Foreskin keratinocyte (primary cell): ENCODE measurements at places on chromosomes 6 and 20. TPM values are rescaled to one million over a fixed set of nuclear protein-coding genes. Genes with fewer than 3 reads are reported as not detected.

DNA sequence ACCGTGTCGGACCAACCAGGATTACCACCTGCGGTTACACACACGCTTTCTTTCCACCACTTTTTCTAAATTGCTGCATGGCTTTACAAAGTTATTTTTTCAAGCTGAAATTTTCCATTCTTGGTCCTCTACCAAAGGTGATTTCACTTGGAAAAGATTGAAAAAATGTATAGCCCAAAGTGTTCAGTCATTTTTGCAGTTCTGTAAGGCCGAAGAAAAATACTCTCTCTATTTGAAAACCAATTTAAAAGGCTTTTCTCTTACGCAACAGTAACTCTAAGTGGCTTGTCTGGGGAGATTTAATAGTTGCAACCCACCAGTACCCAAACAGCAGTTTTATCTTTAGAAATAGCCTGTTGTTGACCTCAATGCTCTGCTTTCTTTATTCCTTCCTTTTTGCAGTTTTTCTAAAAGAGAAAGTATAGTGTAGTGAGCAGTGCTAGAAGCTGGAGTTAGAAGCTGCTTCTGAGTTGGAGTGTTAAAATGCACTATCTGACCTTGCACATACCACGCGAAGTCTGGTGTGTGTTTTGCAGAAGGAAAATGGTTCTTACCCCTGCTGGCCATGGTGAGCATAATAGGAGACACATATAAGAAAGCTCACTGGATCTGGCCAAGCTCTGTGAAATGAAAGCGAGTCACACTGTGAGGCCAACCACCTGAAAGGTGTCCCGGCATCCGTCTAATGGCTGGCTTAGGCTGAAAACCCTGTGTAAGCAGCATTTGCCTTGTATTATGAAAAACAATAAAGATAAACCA is 271.6 kb upstream of the PRND start:
- peak; percentile 42 for DNase-seq

DNA sequence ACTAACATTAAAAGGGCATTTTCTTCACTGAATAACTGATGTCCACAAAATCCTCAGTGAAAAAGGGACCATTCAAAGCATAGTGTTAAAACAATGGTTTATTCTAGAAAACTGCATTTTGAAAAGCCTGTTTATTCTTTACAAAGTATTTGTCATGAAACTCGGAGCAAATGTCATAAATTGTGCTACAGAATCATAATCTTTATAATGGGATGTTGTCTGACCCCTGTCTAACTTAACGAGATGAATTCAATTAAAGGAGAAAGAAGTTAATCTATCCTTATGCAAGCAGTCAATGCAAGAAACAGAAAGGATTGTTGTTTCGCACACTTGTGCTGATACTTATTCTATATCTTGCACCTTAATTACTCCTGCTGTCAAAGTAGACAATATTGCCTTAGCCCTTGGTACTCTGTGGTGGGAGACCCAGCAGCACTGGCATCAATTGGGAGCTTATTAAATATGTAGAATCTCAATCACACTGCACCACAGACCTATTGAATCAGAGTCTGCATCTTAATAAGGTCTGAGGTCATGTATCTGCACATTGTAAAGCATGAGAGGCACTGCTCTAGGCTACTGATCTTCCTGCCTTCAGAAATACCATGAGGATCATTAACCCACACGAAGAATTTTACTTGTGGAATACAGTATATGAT is 708.3 kb downstream of the HDGFL1 start:
- no peak for DNase-seq

The PAX1 gene
- total RNA-seq, result not detected in 2 replicates

DNA sequence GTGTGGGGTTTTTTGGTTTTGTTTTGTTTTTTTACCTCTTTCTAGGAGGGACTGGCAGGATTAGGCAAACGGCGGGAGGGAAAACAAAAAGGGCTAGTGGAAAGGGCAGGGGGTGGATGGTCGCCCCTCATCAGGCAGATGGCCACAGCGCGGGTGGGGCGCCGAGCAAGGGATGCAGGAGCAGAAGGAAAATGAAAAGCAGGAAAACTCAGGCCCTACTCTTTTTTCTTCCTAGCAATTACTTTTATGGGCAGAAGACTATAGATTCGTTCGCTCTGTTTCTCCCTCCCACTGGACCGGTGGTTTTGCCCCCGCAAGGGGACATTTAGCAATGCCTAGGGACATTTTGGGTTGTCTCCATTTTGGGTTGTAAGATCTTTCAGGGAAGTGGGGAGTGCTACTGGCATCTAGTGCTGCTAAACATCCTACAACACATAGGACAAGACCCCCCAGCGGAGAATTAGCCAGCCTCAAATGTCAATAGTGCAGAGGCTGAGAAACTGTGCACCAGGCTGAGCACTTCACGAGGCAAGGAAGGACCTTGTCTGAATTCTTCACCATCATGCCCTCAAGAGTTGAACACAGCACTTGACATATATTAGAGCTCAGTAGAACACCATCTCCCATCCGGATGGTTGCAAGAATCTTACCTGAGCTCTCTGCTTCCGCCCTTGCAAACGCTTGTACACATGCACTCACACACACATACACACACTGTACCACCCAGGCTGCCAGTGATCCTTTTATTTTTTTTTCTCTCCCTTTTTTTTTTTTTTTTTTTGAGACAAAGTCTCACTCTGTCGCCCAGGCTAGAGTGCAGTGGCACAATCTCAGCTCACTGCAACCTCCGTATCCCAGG is 4.8 kb upstream of the ZMYND8 start:
- DNase-seq, result no peak

GRCh38 chr6:90691823-90692222 is 105.0 kb upstream of the MAP3K7 start:
- DNase-seq, result no peak

The SRSF12 gene
- total RNA-seq, result 0.32 and 0.51 TPM in 2 replicates

The RAET1G gene
- 1.0 and 1.2 TPM in 2 replicates for total RNA-seq

DNA sequence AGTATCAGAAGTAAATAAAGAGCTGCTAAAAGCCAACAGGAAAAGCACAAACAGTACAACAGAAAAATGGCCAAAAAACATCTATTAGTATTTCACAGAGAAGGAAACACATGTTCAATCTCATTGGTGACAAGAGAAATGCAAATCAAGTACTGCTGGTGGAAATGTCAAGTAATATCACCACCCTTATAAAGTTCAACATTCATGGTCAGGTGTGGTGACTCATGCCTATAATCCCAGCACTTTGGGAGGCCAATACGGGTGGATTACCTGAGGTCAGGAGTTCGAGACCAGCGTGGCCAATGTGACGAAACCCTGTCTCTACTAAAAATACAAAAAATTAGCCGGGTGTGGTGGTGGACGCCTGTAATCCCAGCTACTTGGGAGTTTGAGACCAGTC is 42.8 kb downstream of the ESF1 start:
- no peak for DNase-seq

DNA sequence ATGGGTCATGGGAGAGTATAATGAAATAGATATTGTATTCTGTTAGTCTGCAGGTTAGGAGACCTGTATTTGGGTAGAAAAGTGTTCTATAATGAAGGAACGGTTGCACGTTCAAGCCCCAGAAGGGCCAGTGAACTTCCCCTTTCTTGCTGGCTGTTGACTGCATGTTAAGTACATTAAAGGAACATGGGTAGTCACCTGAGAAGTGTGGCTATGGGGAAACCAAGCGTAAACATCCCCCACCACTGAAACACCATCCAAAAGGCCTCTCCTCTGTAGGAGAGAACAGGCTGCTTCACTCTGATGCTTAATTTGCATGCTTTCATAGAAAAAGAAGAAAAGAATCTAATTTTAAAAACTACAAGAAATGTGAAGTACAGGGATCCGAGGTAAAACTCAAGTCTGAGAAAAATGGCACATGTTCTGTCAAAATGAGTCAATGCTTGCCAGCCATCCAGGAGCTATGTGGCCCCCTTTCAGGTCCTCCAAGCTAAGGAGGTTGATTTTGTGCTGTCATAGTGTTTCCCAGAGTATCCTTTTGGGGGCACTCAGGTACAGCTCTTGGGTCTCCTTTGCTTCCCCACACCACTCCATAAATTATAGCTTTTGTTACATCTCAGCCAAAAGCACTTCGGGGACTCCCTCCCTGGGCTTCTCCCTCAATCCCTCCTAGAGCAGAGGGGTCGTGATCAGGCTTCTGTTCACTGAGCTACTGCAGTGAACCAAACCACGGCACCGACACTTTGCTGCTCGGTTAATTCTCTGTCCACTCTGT is 283.7 kb upstream of the AGPAT4 start:
- DNase-seq, result no peak

The FIG4 gene
- 7.7 and 8.7 TPM in 2 replicates for total RNA-seq

DNA sequence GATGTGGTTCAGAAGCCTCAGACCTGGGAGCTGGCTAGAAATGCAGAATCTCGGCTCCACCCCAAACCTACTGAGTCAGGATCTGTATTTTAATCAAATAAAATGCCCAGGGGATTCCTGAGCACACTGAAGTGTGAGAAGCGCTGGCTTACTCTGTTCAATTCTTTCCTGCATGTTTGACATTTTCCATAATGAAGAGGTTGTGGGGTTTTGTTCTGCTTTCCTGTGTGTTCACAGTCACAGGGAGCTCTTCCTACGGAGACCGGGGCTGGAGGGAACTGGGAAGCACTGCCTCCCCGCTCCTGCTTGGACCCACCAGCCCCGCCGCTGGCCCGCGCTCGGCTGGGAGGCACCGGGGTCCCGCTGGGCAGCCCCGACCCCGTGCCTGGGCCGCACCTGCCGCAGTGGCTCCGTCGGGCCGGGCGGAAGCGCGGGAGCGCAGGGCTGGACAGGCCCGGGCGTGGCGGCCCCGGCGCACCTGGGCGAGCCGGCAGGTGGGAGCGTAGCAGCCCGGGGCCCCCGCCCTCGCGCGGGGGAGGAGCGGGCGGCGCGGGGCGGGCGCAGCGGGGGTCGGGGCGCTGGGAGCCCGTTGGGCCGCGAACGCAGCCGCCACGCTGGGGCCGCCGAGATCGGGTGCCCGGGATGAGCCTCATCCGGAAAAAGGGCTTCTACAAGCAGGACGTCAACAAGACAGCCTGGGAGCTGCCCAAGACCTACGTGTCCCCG is at the start of gene MAPK13:
TSS of gene MAPK13 (plus strand) at position 573 of the 726 bp plus-strand sequence. CDS start at position 643, 70 bp downstream.
- no peak for DNase-seq

DNA sequence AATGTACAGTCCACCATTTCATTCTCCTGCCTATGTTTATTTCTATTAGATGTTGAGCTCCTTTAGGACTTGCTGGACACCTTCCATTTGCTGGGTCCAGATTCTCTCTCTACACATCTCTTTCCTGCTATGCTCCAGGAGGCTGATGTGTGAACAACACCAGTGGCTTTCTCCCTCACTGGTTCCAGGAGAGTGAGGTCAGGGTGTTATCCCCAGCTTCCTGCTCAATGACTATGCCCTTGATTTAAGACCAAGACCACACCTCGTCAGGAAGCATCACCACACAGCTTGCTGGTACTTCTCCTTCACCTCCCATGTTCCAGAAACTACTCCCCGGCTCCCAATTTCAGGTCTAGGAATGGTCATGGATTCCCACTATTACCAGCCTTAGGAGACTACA is 31.3 kb upstream of the E2F3 start:
- DNase-seq, result no peak

DNA sequence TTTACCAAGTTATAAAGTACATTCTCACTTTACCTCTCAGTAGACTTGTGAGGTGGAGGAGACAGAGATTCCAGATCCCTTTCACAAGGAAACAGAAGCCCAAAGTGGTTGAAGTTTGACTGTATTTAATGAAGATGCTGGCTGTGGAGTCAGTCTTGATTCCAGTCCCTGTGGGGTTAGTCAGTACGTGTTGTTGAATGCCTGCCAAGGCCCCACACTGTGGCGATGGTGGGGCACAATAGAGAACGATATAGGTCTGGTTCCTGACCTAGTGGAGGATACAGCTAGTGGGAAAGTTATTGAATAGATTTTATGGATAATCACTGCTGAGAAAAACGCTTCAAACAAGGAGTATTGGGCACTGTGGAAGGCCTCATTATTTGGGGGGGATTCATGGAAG is 71.4 kb downstream of the LRRC1 start:
- DNase-seq, result no peak

The SLC35B3 gene
- total RNA-seq, result 15.4 and 16.7 TPM in 2 replicates

DNA sequence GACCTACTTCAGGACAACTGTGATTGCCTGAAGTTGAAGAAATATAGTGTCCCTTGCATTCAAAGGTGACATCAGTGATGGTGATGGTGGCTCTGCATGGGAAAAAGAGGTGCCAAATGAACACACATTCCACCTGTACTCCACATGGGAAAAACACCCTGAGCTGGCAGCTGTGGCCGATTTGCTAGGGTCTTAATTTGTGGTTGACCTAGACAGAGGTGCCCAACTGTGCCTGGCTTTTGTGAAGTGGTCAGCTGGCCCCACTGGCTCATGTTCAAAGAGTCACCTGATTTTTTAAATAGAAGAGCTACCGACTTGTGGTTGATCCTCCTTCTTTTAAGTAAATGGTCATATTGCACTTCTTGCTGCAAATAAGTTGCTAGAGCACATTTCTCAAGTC is 7.6 kb upstream of the GCNT2 start:
- DNase-seq, result no peak

GRCh38 chr6:10201606-10202510 is 213.0 kb downstream of the TFAP2A start:
- peak; percentile 80 for DNase-seq

- no peak for DNase-seq
These were observed 14.5 kb downstream of the PKIG start for GRCh38 chr20:44596876-44597275.

- no peak for DNase-seq
These were observed 18.5 kb upstream of the ISM1 start for GRCh38 chr20:13202565-13202964.

- DNase-seq, result no peak
These were observed 999.1 kb upstream of the FLRT3 start for GRCh38 chr20:15336536-15336935.

DNA sequence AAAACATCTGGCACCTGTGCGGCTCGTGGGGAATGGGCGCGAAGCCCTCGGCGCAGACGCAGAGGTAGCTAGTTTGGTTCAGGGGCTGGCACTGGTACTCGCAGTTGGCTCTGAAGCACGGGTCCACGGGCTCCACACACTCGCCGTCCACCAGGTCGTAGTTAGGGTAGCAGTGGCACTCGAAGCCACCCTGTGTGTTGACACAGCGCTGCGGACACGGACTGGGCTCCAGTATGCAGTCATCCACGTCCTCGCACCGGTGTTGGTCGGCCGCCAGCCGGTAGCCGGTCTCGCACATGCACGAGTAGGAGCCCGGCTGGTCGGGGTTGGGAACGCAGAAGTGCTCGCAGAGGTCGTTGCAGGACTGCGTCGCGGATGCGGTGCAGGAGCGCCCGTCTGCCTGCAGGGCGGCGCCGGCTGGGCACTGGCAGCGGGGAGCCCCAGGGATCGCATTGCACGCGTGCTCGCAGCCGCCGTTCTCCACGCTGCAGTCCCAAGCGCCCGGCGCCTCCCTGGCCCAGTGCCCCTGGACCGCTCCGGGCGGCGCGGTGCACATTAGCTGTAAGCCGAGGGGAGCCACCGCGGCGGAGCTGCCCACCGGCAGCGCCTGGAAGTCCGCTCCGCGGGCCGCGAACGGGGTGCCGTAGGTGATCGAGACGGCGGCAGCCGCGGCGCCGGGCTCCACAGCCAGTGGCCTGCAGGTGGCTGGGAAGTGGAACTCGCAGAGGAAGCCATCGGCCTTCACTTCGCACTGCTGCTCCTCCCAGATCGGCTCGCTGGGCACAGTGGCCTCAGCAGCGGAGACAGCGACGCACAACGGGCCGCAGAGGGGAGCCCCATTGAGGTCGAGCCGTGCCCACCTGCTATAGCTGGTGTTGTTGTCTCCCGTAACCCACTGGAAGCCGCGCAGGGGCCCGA is 930 bp downstream of the THBD start:
- DNase-seq, result peak; percentile 26
